ENCODE measurements at places on chromosomes 7 and 10. TPM values are rescaled to one million over a fixed set of nuclear protein-coding genes. Genes with fewer than 3 reads are reported as not detected.

The VGF gene
- not detected for total RNA-seq

The EPHB6 gene
- total RNA-seq = 1.5 TPM

The SNX10 gene
- total RNA-seq = 16.8 TPM

The CCDC71L gene
- total RNA-seq = 9.1 TPM

The GBX1 gene
- not detected for total RNA-seq

The C10orf95 gene
- not detected for total RNA-seq

The TMEM196 gene
- total RNA-seq = not detected

The TMEM270 gene
- total RNA-seq = not detected

The AQP1 gene
- total RNA-seq = 312 TPM

The NRCAM gene
- not detected for total RNA-seq

The CYP3A4 gene
- 0.18 TPM for total RNA-seq

The AGR3 gene
- total RNA-seq = not detected

The MYOZ1 gene
- 1.7 TPM for total RNA-seq

The ERVW-1 gene
- not detected for total RNA-seq

The PRKAR1B gene
- total RNA-seq = 25.3 TPM

All from uterus (tissue), 4 donors.